ENCODE measurements at places on chromosomes 2 and 18. TPM values are rescaled to one million over a fixed set of nuclear protein-coding genes. Genes with fewer than 3 reads are reported as not detected.

EMILIN1 gene
- 2.6 TPM for total RNA-seq

VWC2L gene
- total RNA-seq, result not detected

DNAH6 gene
- total RNA-seq, result 0.88 TPM

HOXD4 gene
- total RNA-seq, result 0.31 TPM

RAB17 gene
- total RNA-seq, result 26.9 TPM

MAP3K19 gene
- not detected for total RNA-seq

GPR45 gene
- total RNA-seq, result not detected

MRPS5 gene
- 15.8 TPM for total RNA-seq

CAVIN2 gene
- total RNA-seq, result 4.1 TPM

SYT4 gene
- 0.85 TPM for total RNA-seq

QPCT gene
- 5.6 TPM for total RNA-seq

CFAP210 gene
- not detected for total RNA-seq

COLEC11 gene
- 3.6 TPM for total RNA-seq

INHBB gene
- total RNA-seq, result 2.4 TPM

CPLX4 gene
- total RNA-seq, result not detected

DIPK1C gene
- total RNA-seq, result not detected

ABCA12 gene
- 0.03 TPM for total RNA-seq

NAT8 gene
- not detected for total RNA-seq

SP140 gene
- 0.16 TPM for total RNA-seq

SLC9A2 gene
- 0.22 TPM for total RNA-seq

DOK6 gene
- 0.32 TPM for total RNA-seq

PLGLB2 gene
- total RNA-seq, result 0.87 TPM

NPAS2 gene
- 32.0 TPM for total RNA-seq

EIF4E2 gene
- 26.3 TPM for total RNA-seq

SAG gene
- total RNA-seq, result not detected

MROH2A gene
- total RNA-seq, result not detected

DBI gene
- 21.0 TPM for total RNA-seq

C2orf81 gene
- 1.9 TPM for total RNA-seq

STK11IP gene
- 15.0 TPM for total RNA-seq

UGT1A9 gene
- total RNA-seq, result 0.09 TPM

OTOS gene
- total RNA-seq, result not detected

MDH1 gene
- 46.4 TPM for total RNA-seq

HOXD9 gene
- total RNA-seq, result not detected

EMILIN2 gene
- 4.4 TPM for total RNA-seq

GALNT14 gene
- total RNA-seq, result 2.6 TPM

CCNYL1 gene
- total RNA-seq, result 12.1 TPM

MALT1 gene
- 6.7 TPM for total RNA-seq

KCNG2 gene
- not detected for total RNA-seq

TUBA3E gene
- total RNA-seq, result not detected

C2orf66 gene
- total RNA-seq, result not detected

DSG2 gene
- total RNA-seq, result 46.6 TPM

COL5A2 gene
- 2.8 TPM for total RNA-seq

MSTN gene
- 0.09 TPM for total RNA-seq

MDH1B gene
- 0.47 TPM for total RNA-seq

SNRPD1 gene
- 16.0 TPM for total RNA-seq

COLEC12 gene
- total RNA-seq, result 5.5 TPM

ORMDL1 gene
- total RNA-seq, result 20.2 TPM

GALNT3 gene
- total RNA-seq, result 28.1 TPM

FABP1 gene
- total RNA-seq, result not detected

HMSD gene
- total RNA-seq, result not detected

WNT10A gene
- not detected for total RNA-seq

SPATS2L gene
- 39.8 TPM for total RNA-seq

SCYGR5 gene
- not detected for total RNA-seq

C2orf74 gene
- 5.5 TPM for total RNA-seq

OSBPL1A gene
- total RNA-seq, result 15.1 TPM

CABYR gene
- 0.20 TPM for total RNA-seq

ALPG gene
- total RNA-seq, result not detected

THADA gene
- 17.6 TPM for total RNA-seq
